ENCODE measurements at places on chromosomes 11 and 22.

GRCh38 chr22:23583836-23584235 is 3.7 kb upstream of the IGLL1 start:
- no peak for DNase-seq

GRCh38 chr22:41654322-41654721 is 33.2 kb downstream of the XRCC6 start:
- DNase-seq, result no peak

GRCh38 chr22:32776397-32776796 is 25.1 kb upstream of the TIMP3 start:
- DNase-seq, result no peak

DNA sequence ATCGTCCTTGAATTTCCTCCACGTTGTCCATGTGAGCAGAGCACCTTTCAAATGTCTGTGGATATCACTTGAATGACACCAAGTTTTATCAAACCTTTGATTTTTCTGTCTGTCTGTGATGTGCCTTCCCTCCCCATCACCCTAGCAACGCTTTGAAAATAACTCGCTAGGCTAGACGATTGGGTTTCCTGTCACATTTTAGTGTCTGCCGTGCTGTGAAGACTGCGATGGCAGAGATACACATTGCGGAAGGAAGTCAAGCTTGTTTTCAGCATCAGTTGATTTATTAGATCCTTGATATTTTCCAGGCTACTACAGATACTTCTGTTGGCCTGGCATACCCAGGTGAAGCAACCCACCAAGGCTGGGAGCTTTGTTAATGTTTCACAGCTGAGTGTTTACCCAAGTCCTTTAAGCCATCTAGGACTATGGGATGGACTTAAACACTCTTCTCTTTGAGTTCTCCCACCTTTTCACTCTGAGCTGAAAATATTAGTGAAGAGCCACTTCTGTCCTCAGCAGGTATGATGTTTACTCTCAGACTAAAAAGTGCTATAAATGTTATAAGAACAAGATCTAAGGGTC is 93.6 kb upstream of the CD44 start:
- peak; percentile 32 for DNase-seq

DNA sequence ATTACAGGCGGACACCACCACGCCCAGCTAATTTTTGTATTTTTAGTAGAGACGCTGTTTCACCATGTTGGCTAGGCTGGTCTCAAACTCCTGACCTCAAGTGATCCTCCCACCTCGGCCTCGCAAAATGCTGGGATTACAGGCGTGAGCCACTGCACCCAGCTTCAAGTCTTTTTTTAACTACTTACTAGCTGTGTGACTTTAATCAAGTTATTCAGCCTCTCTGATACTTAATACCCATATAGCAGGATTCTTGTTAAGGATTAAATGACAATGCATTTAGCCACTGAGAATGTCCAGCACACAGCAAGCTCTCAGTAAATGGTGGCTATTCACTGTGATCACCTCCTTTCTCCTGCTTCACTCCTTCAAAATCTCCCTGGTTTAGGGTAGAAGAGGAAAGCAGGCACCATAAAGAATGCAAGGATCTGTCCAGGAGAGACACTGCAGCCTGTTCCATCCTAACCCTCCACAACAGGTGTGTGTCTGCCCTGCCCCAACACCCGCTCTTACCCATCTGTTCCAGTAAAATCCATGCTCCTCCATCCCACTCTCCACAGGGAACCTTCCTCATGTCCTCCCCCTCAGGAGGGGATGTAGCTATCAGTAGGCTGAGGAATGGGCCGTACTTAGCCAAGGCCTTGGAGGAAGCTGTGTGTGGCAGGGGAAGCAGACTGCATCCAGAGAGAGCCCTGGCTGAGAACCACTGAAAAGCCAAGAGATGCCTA is 69.3 kb downstream of the MICAL3 start:
- no peak for DNase-seq

DNA sequence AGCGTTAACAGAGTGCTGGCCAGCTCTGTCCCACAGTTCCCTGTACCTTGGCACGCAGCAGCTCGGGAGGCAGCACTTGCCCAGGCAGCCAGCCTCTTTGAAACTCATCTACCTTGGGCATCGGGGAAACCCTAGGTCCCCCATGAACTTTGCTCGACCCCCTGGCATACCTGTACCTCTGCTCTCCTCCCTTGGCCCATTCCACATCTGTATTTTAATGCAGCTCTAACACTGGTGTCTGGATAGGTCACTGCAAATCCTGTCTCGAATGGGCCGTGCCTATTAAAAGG is 304.1 kb downstream of the TBC1D22A start:
- no peak for DNase-seq

- DNase-seq, result no peak
These were observed 11.3 kb upstream of the SESN3 start for GRCh38 chr11:95242091-95242844.

DNA sequence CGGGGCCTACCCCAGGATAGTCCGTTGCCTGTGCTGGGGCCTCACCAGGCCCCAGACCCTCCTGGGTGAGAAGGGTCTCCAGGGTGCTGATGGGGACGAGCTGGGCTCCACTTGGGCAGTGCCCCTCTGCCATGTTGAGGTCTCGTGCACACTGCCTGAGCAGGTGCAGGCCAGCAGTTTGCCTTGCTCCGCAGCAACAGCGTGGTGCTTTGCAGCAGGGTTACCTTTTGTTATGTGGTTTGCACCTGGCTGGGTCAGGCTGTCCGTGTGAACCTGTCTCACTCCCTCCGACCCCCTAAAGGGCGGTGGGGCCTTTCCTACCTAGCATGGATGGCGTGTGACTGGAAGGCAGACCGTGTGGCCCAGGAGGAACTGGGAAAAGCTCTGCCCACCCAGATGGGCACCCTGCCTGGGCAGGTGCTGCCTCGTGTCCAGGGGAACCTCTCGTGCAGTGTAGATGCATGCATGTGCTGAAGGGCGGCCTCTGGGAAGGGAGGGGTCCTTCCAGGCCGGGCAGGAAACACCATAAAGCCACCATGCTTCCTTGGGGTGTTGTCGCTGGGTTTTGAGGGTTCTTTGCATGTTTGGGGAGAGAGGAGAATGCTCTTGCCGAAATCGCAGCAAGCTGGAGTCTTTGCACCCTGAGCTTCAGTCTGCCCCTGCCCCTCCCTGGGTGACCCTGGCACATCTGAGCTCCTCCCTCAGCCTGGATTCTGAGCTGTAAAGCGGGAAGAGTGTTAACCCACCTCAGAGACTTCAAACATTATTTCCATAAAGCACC is 75.4 kb upstream of the PPARA start:
- DNase-seq, result no peak

GRCh38 chr11:18294862-18295261 is 27.1 kb downstream of the HPS5 start:
- DNase-seq, result no peak

DNA sequence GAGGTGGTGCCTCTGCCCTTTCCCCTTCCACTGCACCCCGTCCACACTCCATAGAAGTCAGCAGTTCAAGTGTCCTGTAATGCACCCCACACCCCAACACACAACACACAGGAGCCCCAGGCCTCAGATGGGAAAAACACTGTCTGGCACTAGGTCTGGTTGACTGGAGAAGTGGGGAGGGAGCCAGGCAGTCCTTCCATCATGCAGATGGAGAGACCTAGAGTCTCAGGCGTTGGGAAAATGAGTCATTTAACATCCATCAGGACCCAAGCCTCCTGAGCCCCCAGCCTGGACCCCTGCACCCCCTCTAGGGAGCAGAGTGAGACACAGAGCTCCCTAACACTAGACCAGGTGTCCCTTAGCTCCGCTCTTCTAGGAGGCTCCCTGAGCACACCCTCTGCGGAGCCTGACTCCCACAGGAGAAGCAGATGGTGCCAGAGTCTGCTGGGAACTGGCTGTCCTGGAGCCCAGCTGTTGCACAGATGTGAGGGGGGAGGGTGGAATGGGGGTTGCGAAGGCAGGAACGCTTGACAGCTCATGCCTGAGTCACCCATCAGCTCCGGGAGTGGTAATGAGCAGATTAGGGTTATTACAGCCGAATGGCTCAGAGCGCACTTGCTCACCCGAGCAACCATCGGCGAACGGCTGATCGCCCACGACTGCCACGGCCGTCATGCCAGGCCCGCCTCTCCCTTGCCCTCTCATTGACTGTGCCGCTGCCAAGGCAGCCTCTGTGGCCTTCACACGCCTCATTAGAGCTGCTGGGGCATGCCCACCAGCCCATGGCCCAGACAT is 22.1 kb upstream of the SYT7 start:
- no peak for DNase-seq

DNA sequence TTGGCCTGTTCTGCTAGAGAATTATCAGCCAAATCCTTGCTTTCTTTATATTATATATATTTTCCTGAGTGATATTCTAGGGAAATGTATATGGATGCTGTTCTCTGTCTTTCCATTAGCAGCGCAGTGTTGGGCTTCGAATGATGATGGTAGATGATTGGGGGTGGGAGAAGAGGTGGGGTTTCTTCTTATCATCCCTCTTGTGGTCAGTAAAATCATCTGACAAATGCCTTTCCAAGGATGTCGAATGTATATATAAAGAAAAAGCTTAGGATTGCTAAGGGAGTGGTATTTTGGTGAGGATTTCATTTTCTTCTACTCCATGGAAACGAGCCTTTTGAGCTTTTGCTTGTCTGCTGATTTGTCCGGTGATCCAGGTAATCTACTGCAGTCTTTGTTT is 48.9 kb downstream of the ARHGEF12 start:
- DNase-seq, result no peak

- no peak for DNase-seq
These were observed 64.4 kb downstream of the CD82 start for GRCh38 chr11:44629732-44630345.

DNA sequence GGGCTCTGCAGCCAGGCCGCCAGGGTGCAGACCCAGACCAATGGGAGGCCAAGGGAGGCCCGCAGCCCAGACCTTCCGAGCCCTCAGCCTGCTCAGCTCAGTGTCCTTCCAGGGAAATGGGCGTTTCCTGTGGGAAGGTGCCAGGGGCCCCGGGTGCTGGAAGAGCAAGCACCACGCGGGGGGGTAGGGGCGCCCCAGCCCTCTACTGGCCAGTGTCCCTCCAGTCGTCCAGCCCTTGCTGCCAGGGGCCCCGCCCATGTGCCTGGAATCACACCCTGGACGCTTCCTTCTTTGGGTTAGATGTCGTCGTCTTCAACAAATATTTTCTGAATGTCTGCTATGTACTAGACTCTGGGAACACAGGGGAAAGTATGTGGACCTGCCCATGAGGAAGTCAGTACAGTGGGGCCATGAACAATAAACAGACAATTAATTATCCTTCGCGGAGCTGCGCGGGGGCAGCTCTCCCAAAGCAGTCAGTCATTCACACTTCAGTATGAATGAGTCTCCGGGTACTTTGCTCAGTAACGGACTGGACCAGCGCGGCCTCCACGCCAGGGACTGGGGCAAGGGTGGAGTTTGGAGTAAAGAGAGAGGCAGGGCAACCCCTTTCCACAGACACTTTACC is 60.2 kb downstream of the CDKN1C start:
- DNase-seq, result no peak

GRCh38 chr11:73340164-73340563 is 32.1 kb downstream of the ARHGEF17 start:
- DNase-seq, result no peak

GRCh38 chr22:34808618-34809017 is 257.3 kb upstream of the ISX start:
- DNase-seq, result no peak

GRCh38 chr11:115778928-115779650 is 274.9 kb upstream of the CADM1 start:
- no peak for DNase-seq

DNA sequence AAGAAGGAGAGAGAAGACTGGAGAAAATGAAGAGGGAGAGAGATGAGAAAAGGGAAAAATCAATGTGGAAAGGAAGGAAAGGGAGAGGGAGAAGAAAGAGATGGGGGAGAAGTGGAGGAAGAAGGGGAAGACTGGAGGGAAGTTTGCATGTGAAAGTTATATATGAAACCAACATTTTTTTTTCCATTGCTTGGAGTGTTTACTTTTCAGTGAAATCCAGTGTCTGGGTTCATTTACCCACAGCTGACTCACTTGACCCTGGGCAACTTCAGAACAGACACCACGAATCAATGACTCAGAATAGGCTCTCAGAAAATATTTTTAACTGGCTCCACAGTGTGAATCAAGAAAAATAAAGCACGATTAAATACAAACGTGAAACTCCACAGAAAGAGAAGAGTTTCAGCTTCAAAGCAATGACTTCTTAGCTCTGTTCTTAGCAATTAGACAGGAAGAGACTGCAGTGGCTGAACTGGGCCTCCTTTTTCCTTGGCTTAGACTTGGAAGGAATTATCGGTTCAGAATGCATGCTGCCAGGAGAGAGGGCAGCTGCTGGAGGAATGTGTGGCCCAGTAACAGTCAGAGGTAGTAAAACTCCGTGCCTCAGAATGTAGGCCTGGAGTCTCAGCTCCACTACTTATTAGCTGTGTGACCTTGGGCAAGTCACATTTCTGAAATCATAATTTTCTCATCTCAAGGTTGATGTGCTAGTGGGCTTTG is 237.5 kb downstream of the MIAT start:
- DNase-seq, result no peak

DNA sequence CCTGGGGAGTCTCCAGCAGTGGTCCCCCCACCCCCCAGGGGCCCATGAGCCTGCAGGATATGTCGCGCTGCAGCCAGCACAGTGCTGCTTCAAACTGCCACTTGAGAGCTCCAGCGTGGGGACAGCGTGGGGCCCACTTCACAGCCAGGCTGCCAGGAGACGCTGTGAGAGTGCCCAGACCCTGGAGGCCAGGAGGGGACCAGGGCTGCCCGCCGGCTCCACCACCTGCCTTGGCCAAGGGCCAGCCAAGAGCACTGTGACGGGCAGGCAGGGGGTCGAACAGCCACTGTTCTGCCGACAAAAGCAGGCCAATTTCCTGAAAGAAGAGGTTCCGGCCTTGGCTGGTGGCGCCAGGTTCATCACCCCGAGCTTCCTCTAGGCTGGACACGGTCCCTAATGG is 60.2 kb downstream of the FLRT1 start:
- no peak for DNase-seq

- DNase-seq, result peak; percentile 51
These were observed 575 bp downstream of the MFNG start for GRCh38 chr22:37485395-37486223.

GRCh38 chr11:104995001-104995408 is 26.6 kb upstream of the CASP4 start:
- no peak for DNase-seq

- DNase-seq, result no peak
These were observed 59.1 kb downstream of the NUP98 start for GRCh38 chr11:3738241-3738640.

DNA sequence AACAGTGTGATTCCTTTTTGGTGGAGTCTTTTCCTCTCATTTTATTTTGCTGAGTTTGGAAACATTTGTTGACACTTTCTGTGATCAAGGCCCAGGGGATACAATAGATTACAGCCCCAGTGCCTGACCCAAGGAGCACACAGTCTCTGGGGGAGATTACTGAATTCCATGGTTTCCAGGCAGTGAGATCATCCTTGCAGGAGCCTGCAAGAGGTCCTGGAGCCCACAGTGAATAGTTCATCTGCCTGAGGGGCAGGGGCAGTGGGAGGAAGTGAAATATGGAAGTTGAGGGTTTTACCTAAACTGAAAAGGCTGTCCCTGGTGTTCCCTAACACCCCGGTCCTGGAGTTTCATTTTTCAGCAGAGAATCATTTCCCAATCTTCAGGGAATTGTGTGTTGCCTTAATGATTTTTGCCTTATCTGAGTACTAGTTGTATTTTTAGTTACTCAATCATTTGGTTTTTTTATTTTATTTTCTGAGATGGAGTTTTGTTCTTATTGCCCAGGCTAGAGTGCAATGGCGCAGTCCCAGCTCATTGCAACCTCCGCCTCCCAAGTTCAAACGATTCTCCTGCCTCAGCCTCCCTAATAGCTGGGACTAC is 7.7 kb downstream of the CCS start:
- no peak for DNase-seq
